ENCODE measurements at places on chromosomes 2 and 18. TPM values are rescaled to one million over a fixed set of nuclear protein-coding genes. Genes with fewer than 3 reads are reported as not detected.
A peak's percentile ranks its signal among the peaks of the same experiment; 100 is the strongest.

GPD2 gene
- 63.9 TPM for total RNA-seq

LIMS4 gene
- total RNA-seq, result 37.7 TPM

DNA sequence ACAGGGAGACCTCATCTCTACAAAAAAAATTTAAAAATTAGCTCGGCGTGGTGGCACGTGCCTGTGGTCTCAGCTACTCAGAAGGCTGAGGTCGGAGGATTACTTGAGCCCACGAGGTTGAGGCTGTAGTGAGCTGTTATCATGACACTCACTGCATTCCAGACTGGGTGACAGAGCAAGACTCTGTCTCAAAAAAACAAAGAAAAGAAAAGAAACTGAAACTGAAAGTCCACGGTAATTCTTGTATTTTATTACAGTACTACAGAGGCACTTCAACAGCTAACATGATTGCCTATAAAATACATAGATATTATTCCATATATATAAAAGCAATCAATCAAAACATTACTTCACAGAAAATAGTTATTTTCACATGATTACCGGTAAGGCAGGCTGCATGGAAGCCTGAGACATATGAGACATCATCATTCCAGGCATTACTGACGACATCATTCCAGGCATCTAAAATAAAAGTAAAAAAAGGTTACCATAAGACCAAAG is 23.1 kb downstream of the PRPF40A start:
- DNase-seq, result peak; percentile 83

DNA sequence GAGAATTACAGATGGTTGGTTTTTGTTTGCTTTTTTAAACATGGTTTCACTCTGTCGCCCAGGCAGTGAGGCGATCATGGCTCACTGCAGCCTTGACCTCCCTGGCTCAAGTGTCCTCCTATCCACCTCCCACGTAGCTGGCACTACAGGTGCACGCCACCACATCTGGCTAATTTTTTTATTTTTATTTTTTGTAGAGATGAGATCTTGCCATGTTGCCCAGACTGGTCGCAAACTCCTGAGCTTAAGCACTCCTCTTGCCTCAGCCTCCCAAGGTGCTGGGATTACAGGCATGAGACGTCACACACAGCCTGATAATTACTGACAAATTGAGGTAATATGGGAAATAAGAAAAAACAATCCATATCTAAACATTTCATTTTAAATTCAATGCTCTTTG is 110.5 kb upstream of the ZSWIM2 start:
- no peak for DNase-seq

ZNG1B gene
- 29.4 TPM for total RNA-seq

CROCC2 gene
- not detected for total RNA-seq

MCM6 gene
- total RNA-seq, result 12.6 TPM

- DNase-seq, result no peak
These were observed 35.4 kb downstream of the ZNF804A start for GRCh38 chr2:184633726-184634125.

MARCO gene
- not detected for total RNA-seq

- no peak for DNase-seq
These were observed 541.4 kb upstream of the DDX18 start for GRCh38 chr2:117273009-117273671.

- no peak for DNase-seq
These were observed 28.6 kb upstream of the AP1S3 start for GRCh38 chr2:223865907-223866508.

All from fibroblast of villous mesenchyme (primary cell).